ENCODE measurements at places on chromosomes 12 and 14.

GRCh38 chr12:68957273-68957672 lies 24.3 kb upstream of the CPM start:
- no peak for DNase-seq

- no peak for DNase-seq
Measured at GRCh38 chr14:89254166-89254909, 162.7 kb downstream of the FOXN3 start.

GRCh38 chr12:41327096-41327895 lies 139.2 kb downstream of the PDZRN4 start:
- no peak for DNase-seq

DNA sequence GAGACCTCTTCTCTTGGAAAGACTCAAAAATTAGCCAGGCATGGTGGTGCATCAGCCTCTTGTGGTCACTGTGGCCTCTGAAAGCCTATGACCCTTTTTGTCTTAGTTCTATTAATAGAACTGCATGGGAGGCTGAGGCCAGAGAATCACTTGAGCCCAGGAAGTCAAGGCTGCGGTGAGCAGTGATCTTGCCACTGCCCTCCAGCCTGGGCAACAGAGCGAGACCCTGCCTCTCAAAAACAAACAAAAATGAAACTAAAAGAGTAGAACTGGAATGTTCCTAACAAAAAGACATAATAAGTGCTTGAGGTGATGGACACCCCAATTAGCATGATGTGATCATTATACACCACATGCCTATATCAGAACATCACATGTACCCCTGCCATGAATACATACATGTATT lies 197.0 kb upstream of the EEA1 start:
- DNase-seq: no peak

GRCh38 chr14:73758392-73759182 lies 44.4 kb upstream of the PNMA1 start:
- peak; percentile 52 for DNase-seq

DNA sequence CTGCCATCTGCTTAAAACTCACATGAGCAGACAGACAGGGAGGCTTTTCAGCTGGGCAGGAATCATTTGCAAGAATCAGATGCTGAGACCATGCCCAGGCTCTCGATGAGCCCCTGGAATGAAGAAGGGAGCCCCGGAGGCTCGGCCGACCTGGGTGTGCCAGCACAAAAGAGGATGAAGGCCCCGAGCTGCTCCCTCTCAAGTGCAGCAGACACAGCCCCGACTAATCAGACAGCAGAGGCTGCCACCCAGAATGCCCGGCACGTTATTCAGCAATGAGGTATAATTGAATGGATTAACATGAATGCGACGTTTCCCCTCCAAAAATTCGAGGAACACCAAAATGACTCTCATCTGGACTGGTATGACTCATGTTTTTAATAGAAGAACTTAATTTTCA lies 58.9 kb downstream of the BCL11B start:
- DNase-seq: no peak

DNA sequence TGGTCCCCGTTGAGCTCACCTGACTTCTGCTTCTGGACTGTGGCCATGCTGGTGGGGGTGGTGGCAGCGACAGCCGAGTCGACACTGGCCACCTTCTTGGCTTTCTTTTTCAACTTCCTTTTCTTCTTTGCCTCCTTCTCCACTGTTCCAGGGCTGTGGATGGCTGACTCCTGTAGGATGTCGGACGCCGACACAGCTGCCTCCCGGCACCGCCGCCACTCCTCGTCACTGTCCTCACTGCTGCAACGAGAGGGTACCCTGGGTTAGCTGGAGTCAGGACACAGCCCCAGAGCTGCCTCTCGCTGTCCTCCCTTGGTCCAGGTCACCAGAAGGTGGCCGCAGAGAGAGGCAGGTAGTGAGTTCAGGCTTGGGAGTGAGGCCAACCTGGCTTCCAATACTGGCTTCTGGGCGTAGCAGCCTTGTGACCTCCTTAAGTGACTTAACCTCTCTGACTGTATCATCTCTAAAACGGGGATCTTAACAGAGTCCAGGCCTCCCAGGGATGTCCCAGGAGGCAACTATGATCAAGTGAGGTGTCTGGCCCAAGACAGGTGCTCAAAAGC lies 12.0 kb downstream of the C12orf43 start:
- no peak for DNase-seq

DNA sequence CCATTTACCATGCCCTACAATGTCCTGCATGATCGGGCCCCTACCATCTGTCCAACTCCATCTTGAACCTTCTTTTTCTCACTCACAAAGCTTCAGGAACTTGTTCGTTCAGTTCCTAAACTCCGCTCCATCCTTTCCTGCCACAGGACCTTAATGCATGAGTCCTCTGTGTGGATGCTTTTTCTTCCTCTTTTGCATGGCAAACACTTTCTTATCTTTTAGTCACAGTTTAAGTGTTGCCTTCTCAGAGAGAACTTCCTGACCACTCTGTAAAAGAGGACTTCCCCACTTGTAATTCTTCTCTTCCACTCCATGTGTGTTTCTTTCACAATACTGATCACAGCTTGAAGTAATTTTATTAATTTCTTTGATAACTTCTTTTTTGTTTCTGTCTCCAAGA lies 54.4 kb upstream of the ETV6 start:
- no peak for DNase-seq
